ENCODE measurements at places on chromosomes 7 and 10.

- DNase-seq: no peak
These were observed 63.5 kb downstream of the MGMT start for GRCh38 chr10:129530581-129530980.

DNA sequence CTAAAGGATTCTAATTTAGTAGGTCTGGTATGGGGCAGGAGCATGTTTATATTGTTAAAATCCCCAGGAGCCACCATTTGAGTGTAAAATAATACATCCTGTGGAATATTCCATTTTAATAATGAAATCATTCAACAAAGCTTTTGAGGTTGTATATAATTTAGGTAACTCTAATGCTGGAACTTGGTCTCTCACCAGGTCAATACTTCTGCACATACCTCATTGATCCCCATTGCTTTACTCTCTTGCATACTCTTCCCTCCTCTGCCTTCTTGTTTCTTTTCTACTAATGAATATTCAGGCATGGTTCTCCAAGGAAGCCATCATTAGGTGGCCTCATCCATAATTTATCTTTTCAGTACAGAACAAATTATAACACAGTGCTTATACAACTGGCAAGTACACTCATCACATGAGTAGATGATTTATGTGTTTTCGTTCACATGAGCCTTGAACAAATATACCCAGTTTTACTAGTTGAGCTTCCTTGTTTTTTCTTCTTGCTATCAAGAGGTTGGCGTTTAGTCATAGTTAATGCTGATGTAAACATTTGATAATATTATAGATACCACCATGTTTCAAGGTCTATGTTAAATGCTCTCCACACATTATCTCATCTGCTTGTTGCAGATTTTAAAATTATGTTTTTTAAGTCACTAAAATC is 7.2 kb downstream of the PALS2 start:
- DNase-seq: no peak

DNA sequence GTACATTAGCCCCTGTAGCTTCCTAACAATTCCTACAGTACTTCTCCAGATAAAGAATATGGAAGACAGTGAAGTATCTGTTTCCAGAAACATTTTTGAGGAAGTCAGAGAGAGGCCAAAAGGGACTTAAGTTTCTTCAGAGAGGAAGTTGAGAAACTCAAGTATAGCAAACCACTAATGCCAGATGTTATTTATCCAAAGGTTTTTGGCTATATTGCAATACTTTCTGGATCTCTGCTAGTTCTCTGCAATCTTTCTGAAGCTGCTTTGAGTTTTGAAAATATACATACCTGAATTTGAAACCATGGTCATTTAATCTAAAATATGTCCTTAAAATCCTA is 64.7 kb downstream of the BICC1 start:
- no peak for DNase-seq

GRCh38 chr10:80356989-80357850 is 639 bp downstream of the DYDC2 start:
- no peak for DNase-seq

DNA sequence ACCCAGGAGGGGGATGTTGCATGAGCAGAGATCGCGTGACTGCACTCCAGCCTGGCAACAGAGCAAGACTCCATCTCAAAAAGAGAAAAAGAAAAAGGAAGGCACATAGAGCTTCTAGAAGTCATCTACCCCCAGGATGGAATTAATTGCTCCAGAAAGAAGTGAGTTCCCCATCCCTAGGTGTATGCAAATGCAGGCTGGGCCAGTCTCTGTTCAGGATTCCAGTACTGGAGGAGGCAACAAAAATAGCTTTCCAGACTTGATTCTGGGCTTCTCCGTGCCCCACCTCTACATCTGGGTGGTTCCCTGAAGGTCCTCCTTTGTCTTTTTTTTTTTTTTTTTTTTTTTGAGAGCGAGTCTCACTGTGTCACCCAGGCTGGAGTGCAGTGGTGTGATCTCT is 28.6 kb downstream of the CASTOR2 start:
- DNase-seq: no peak

GRCh38 chr10:11832042-11832441 is 8.9 kb downstream of the PROSER2 start:
- no peak for DNase-seq

GRCh38 chr7:9575716-9576115 is 1142.3 kb downstream of the NXPH1 start:
- no peak for DNase-seq

- DNase-seq: no peak
These were observed 130.5 kb downstream of the ADCY1 start for GRCh38 chr7:45704683-45705016.

GRCh38 chr10:82874671-82875070 is 999.7 kb downstream of the NRG3 start:
- DNase-seq: no peak

DNA sequence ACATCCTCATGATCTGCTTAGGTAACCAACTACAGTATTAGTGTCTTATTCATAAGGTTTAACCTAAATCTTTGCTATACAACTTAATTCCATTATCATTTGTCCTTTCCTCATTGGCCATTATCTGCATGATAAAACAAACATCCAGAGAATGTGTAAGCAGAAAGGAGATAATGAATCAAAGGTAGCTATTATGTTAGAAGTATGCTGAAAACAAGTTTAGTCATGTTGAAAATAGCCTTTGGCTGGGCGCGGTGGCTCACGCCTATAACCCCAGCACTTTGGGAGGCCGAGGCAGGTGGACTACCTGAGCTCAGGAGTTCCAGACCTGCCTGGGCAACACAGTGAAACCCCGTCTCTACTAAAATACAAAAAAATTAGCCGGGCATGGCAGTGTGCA is 78.2 kb downstream of the NT5C2 start:
- DNase-seq: no peak

- no peak for DNase-seq
These were observed 92.7 kb downstream of the CDK14 start for GRCh38 chr7:90688810-90689209.

- DNase-seq: no peak
These were observed 101.8 kb downstream of the EGFR start for GRCh38 chr7:55120501-55121198.

- DNase-seq: no peak
These were observed 422.9 kb upstream of the SEMA3A start for GRCh38 chr7:84617265-84618030.

GRCh38 chr7:50276483-50276882 is 28.0 kb upstream of the IKZF1 start:
- DNase-seq: no peak

DNA sequence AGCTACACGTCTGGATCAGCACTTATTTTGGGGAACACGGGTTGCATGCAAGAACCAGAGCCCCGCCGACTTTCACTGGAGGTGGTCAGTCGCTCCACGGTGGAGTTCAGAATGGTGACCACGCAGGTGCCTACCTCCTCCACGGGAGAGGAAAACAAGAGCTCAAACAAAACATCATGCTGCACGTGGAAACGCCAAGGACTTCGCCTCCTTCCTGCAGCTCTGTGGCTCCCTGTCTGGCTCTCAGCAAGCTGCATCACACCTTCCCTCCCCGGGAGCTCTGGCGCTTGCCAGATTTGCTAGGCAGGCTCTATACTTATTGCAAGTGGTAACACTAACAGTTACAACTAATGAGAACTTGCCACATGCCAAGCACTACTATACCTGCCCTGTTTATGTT is 26.0 kb downstream of the GSDME start:
- no peak for DNase-seq

DNA sequence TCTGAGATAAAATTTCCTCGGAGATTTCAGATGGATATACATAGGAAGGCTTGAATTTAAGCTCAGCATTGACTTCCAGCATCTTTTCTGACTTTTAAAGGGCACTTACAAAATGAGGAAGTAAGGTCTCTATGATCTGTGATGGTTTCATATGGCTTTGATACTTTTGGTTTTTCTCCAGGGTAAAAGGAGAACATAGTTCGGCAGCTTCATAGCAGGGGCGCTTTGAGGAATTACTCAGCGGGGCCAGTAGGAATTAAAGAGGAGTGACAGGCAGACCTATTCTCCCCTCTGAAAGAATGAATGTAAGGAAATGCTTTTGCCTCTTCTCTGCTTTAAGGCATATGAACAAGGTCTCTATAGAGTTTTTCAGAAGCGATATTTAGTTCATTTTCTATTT is 80.0 kb upstream of the PCDH15 start:
- no peak for DNase-seq

DNA sequence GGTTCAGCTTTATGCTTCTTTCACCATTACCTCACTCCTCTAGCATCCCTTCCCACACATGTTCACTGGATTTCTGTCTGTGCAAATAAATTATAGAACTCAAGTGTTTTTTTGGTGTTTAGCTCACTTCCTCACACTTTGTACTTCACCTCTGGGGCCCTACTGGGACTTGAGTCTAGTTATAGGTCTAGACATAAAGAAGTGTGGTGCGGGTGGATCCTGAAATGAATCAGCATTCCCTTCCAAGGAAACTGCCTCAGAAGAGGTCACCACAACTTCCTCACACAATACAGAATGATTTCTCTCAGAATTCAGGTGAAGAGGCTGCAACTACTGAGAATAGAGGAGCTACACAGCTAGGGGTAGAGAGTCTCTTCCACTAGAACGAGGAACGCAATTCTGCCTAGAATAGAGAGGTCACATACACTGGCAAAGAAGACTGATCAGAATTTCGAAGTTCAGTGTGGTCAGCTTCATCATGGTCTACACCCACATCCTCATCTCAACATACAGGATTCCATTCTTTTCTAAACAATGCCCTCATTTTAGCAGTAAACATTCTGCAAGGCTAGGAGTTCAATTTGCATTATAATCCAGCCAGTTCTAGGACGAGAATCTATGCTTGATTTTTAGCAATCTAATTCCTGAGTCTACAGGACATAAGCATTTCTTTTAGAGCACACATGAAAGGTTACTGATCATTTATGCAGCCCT is 938.7 kb upstream of the PHF14 start:
- no peak for DNase-seq

DNA sequence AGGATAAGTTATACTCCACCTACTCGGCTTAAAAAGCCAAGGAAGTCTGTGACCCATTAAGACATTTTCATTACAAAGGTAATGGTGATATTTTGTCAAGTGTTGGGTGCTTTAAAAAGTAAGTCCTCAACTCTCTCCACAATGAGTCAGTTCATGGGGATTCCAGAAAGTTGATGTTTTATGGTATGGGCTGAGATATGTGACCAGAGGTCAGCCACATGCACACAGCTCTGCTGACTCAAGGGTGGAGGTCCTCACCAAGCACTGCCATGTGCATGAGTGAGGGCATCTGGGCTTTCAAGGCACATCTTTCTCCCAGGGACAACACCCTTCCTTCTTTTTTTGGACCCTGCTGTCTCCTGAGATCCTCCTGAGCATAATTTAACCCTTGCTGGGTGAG is 292.9 kb downstream of the PTEN start:
- no peak for DNase-seq

DNA sequence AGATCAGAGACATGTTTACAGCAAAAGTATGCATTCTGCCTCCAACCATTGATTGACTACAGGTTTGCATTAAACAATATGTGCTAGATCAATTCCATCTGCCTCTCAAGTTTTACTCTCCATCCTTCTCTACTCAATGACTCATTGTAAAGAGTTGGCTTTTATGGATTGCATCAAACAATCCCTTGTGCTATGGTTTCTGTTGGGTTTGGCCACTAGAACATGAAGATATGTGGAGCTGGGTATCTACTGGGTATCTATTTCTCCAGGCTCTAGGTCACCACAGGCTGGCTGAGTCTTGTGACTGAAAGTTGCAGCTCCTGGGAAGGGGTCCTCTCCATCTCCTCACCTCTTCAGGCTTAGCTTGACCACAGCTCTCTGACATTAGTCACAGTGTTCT is 204.7 kb downstream of the DGKI start:
- no peak for DNase-seq

GRCh38 chr10:91006752-91007346 is 86.0 kb upstream of the ANKRD1 start:
- DNase-seq: no peak

- no peak for DNase-seq
These were observed 1.7 kb downstream of the LBX1 start for GRCh38 chr10:101227429-101228152.

- DNase-seq: no peak
These were observed 51.1 kb downstream of the ASB13 start for GRCh38 chr10:5615316-5615715.

DNA sequence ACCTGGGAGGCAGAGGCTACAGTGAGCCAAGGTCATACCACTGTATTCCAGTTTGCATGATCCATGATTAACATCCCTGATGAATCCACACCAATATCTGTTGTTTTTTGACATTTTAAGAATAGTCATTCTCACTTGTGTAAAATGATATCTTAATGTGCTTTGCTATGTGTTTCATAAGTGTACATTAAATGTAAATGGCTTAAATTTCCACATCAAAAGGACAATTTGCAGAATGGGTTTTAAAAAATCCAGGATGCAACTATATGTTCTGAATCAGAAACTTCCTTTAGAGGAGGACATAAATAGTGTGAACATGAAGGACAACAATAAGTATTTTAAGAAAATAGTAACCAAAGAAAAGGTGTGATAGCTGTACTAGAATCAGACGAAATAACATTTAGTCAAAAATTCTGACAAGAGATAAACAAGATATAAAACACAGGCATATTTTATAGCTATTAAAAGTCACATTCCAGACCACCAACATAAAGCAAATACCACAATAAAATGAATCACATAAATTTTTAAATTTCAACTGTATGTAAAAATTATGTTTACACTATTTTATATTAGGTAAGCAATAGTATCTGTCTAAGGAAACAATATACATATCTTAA is 42.4 kb downstream of the AKR1C3 start:
- DNase-seq: no peak

DNA sequence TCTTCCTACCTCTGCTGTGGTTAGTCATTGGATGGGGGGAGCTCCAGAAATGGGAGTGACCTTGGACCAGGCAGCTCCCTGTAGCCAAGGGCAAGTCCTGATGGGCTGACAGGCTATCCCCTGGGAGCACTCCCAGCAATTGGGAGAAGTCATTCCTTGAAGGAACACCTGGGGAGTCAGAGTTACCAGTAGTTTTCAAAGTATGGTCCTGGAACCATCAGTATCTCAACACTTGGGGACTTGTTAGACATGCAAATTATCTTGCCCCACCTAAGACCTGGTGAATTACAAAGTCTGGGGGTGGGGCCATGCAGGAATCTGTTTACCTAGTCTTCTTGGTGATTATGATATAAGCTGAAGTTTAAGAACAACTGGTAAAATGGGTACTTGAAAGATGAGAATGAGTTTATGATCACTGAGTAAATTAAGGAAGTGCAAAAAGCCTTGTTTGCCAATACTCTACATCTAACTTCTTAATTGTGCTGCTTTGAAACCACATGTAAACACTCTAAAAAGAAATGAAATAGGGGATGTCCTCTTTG is 287.3 kb upstream of the LRRN3 start:
- DNase-seq: no peak

Data from stimulated activated CD8-positive, alpha-beta memory T cell treated with anti-CD3 and anti-CD28 coated beads, Interleukin-4, amount 100 ng/mL, for 1 hour (primary cell).